ENCODE measurements at places on chromosomes 6 and 20. TPM values are rescaled to one million over a fixed set of nuclear protein-coding genes. Genes with fewer than 3 reads are reported as not detected.

- no peak for DNase-seq
These were observed 36.4 kb downstream of the SMLR1 start for GRCh38 chr6:130863415-130864230.

- no peak for DNase-seq
These were observed 224.9 kb upstream of the DTNBP1 start for GRCh38 chr6:15887491-15888461.

- no peak for DNase-seq
These were observed 4.4 kb upstream of the CCDC28A start for GRCh38 chr6:138769102-138769676.

GRCh38 chr20:63687419-63688178 lies 8.9 kb upstream of the TNFRSF6B start:
- DNase-seq: no peak

- DNase-seq: no peak
These were observed 34.0 kb downstream of the MYH7B start for GRCh38 chr20:34989670-34990069.

The C20orf202 gene
- total RNA-seq: 0.41 TPM

GRCh38 chr20:44309763-44310663 lies 989 bp downstream of the FITM2 start:
- no peak for DNase-seq

DNA sequence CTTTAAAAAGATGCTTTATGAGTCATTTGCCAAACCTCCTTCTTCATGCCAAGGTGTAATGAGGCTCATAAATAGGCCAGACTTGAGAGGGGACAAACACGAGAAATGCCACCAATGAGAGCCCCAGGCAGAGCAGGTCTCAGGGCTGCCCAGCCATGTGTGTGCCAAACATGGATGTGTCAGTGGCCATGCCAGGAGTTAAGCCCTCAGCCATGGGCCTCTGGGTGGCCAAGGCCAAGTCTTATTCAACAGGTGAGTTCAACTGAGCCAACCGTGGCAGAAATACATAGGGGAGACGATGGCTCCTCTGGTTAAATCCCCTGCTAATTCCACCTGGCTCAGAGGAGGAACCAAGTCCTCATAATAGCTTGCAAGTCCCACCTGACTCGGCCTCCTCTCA lies 358.8 kb downstream of the PREX1 start:
- no peak for DNase-seq

The MLIP gene
- not detected for total RNA-seq

GRCh38 chr6:53645859-53646258 lies 19.7 kb downstream of the KLHL31 start:
- DNase-seq: no peak

The PHF1 gene
- total RNA-seq: 372 TPM

The TRIM10 gene
- not detected for total RNA-seq

GRCh38 chr20:48716086-48716485 lies 111.7 kb downstream of the PREX1 start:
- peak; percentile 59 for DNase-seq

DNA sequence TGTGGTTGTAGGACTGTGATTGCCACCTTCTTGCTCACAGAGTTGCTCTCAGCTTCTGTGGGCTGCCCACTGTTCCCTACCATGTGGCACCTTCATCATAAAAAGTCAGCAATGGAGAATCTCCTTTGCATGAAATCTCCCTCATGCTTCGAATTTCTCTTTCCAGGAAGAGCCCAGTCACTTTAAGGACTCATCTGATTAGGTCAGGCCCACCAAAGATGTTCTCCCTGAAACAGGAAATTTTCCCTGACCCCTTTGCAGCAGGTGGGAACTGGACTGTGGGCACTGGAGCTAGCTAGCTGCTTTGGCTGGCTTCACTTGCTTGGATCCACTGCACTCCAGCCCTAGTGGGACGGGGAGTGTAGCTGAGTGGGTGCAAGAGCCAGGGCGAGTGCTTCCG lies 47.7 kb upstream of the FAM184A start:
- DNase-seq: no peak

DNA sequence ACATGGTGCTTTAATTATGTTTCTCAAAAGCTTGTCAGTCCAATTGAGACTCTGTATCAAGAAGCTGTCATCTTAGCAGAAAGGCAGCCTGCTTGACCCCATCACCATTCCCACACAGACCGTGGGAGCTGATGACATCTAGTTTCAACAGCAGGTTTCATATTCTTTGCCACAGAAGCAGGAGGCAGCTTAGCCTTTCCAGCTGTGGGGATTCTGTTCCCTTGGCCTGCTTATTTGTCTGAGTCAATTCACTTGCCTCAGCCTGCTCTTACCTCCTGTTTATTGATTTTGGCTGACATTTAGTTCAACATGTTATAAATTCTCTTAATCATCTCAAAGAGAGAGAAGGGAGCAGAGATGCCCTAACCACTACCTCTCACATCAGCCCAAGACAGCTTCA lies 527.7 kb downstream of the ADGRB3 start:
- DNase-seq: no peak

DNA sequence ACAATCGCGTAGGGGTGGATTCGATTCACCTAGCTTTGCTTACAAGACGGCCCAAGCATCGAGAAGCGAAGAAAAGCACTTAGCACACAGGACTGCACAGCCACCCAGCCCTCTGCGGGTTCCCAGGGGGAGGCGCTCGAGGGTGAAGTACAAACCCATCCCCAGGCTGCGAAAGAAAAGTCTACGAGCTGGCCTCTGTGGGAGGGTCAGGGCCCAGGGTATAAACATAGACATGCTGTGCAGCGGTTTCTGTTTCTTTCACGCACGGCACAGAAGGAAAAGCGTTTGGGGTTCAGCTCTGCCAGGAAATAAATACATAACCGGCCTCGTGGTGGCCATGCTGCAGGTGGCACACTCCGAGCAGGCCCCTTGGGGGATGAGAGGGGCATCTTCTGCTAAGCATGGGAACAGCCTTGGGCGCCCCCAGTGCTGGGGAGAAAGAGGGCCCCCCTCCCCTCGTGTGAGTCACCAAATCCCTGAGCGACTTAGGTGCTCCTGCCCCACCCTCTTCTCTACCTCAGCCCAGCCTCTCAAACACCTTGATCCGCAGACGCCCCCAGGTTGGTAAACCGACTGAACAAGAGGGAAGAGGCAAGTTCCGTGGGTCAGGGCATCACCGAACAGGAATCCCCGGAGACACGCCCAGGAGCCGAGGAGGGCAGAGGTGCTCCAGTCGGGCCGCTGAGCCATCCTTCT lies 91.6 kb upstream of the RIPOR2 start:
- peak; percentile 78 for DNase-seq

The DLL1 gene
- 3.3 TPM for total RNA-seq

GRCh38 chr6:131949909-131950766 lies 1.0 kb downstream of the CCN2 start:
- no peak for DNase-seq

The RAET1L gene
- total RNA-seq: not detected

DNA sequence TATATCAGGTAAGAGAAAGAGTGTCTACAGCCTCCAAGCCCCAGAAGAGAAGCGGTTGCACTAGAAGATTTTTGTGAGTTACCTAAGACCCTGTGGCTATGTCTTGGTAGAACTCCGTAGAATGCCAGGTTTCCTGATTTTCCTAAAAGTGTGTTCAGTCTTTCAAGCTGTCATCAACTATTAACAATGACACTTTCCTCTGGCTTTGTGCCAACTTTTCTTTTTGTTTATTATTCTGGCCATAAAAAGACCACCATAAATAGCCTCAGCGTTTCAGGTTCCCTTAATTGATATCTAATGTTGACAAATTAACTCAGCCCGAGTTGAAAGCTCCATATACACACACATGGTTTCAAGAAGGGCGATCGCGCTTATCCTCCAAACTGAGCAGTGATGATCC lies 1.2 kb downstream of the PAK5 start:
- no peak for DNase-seq

DNA sequence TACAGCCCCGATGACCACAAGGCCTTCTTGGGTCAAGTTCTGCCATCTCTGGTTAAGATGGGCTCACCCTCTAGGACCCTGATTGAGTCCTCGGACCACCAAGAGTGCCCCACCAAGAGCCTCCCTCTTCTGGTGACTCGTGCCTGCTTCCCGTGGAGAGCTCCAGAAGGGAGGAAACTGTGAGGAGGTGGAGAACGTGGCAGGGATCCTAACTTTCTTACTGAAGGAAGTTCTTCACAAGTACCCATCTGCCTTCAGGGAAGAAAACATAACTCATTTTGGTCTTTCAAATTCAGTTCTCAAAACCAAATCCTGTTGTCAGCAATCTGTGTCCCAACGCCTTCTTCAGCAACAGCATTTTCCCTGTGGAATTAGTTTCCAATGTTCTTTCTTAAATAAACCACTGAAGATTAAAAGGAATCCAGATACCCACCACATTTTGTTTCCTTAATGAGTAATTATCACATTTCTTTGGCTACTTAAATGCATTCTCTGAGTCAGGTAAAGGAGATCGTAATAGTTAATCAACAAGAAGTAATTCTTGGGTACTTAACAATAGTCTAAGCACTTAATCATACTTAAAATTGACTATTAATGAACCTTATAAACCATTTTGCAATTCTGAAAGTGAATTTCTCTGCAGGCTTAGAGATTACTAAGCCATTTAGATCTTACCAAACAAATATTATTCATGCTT lies 185.8 kb upstream of the SGK1 start:
- DNase-seq: no peak

The SOX18 gene
- 0.44 TPM for total RNA-seq

DNA sequence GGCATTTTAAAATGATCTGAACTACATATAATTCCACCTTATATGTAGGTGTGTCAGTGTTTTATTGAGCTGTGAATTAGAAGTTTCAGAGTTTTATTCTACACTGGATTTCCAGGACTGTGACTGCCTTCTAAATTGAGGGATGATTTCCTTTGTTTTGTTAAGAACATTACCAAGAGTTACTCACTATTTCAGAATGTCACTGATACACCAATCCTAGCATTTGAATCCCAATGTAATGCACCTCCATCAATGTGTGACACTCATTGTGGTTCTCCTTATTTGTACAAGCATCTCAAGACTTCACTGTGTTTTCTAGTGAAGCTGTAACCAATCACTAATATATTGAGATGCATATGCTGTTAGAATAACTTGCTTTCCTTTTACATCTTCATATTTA lies 86.8 kb downstream of the PLCB1 start:
- no peak for DNase-seq

GRCh38 chr20:46552460-46553420 lies 2.3 kb upstream of the OCSTAMP start:
- peak; percentile 3 for DNase-seq

DNA sequence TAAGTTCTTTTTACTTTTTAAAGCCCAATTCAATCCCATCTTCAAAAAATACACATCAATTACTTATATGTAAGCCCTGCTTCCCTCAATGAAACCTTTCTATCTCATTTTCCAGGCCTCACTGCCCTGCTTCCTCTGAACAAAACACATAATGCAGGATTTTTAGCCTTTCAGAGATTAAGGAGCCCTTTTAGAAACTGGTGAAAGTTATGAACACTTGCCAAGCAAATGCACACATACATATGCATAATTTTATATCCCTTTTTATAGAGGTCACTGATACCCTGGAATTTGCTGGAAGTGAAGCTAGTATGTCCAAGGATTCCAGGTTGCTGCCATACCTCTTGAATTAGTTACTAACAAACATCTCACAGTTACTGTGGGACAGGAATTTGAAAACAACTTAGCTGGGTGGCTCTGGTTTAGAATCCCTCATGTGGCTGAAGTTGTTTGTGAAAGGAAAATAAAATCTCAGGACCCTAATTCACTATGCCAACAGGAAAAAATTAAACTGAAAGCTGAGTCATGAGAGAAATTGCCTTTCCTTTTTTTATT lies 75.8 kb downstream of the UBE3D start:
- DNase-seq: no peak

GRCh38 chr20:7094438-7094997 lies 327.0 kb downstream of the BMP2 start:
- no peak for DNase-seq

The SLC35F1 gene
- not detected for total RNA-seq

GRCh38 chr6:27834879-27835549 lies 77.2 kb downstream of the OR2B2 start:
- no peak for DNase-seq

GRCh38 chr6:42904467-42904866 lies 11.4 kb upstream of the PTCRA start:
- no peak for DNase-seq

The CNBD2 gene
- 20.1 TPM for total RNA-seq

GRCh38 chr6:164163239-164163638 lies 748.7 kb downstream of the QKI start:
- DNase-seq: no peak

- DNase-seq: no peak
These were observed 10.5 kb upstream of the TBX18 start for GRCh38 chr6:84774985-84775284.

The OR2B2 gene
- not detected for total RNA-seq

- DNase-seq: no peak
These were observed 24.9 kb upstream of the HDGFL1 start for GRCh38 chr6:22544476-22544875.

GRCh38 chr6:77716311-77716710 lies 63.5 kb downstream of the MEI4 start:
- no peak for DNase-seq

DNA sequence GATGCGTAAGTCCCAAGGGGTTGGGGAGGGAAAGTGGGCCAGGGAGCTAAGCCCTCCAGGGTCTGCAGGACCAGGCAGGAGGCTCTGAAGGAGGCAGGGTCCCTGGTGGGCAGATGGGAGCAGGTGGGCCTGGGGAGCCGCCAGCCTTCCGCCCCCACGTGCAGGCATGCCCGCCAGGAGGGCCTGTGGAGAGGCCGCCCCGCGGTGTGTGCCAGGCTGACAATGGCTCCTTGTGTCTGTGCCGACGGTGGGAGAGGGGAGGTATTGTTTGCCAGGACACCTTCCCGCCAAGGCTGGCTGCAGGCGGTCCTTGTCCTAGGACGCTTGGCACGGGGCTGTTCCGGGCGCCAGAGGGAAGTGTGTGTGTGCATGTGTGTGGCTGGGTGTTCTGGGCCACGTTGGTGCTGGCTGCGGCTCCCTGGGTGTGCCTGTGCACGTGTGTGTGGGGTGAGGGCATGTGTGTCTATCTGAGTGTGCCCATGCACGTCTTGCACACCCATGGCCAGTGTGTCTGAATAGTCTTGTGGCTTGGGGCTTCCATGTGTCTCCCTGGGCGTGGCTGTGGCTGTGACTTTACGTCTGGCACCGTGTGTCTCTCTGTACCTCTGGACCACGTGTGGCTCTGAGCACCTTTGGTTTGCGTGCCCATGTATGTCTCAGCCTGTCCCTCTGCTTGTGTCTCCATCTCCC lies 153.0 kb downstream of the CEBPB start:
- no peak for DNase-seq

- DNase-seq: no peak
These were observed 245.4 kb downstream of the HTR1B start for GRCh38 chr6:77217896-77218295.

- peak; percentile 18 for DNase-seq
These were observed 25.1 kb downstream of the MYBL2 start for GRCh38 chr20:43691928-43692524.

The PGC gene
- total RNA-seq: 0.86 TPM

DNA sequence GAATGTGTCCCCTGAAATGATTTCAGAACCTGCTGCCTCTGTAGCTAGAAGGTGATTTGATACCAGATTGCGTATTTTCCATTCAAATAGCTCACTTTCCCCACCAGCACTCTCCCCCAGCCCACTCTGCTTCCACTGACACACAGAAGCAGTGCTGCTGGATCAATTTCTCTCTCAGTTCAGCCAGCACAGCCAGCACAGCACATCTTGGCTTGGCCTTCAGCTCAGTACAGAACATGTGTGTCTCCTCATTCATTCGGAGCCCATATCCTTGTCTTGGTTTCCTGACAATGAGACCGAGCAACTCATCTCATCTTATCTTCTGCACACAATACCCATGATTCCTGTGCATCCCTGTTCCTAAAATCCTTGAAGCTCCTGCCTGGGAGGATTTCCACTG lies 33.8 kb upstream of the CD83 start:
- DNase-seq: no peak
